ENCODE measurements at places on chromosomes 12 and 14.

DNA sequence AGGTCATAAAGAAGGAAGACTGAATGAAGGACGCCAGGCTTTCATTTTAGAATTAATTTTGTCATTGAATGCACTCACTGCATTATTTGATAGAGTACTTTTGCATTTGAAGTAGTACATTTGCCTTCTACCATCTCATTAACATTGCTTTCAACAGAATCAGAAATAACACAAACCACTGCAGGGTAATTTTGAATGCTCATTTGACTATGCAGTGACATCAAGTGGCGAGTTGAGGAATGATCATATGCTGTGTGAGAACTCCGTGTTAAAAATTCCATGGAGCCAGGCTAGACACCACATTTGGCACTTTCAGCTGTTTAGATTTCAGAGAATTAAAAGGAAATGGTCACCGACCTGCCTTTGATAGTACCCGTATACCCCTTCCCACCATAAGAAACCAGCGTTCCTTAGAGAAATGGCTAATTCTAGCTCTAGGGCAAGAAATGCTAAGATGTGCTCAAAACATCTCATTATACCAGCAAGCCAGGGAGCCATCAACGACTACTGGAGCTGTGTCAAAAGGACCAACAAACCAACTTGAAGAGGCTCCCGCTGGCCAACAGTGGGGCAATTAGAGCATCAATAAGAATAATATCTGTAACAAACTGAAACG lies 16.5 kb downstream of the HEBP1 start:
- DNase-seq: peak; percentile 12

- DNase-seq: no peak
Measured at GRCh38 chr12:101749657-101750056, 10.4 kb upstream of the SYCP3 start.

DNA sequence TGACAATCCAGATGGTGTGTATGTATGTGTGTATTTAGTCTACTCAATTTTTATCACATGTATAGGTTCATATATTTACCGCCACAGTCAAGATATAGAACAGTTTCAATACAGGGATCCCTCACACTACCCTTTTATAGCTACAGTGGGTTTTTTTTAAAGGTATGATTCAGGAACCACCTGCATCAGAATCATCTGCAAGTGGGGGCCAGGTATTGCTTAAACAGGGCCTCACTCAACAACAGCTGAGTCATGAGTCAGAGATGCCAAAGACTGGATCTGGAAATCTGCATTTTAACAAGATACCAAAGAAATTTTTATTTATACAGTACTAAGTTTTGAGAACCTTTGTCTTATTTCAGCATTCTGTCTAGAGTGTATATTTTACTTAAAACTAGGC lies 117.6 kb downstream of the SLC35F4 start:
- DNase-seq: no peak

GRCh38 chr14:77009014-77009413 lies 19.5 kb downstream of the IRF2BPL start:
- no peak for DNase-seq

DNA sequence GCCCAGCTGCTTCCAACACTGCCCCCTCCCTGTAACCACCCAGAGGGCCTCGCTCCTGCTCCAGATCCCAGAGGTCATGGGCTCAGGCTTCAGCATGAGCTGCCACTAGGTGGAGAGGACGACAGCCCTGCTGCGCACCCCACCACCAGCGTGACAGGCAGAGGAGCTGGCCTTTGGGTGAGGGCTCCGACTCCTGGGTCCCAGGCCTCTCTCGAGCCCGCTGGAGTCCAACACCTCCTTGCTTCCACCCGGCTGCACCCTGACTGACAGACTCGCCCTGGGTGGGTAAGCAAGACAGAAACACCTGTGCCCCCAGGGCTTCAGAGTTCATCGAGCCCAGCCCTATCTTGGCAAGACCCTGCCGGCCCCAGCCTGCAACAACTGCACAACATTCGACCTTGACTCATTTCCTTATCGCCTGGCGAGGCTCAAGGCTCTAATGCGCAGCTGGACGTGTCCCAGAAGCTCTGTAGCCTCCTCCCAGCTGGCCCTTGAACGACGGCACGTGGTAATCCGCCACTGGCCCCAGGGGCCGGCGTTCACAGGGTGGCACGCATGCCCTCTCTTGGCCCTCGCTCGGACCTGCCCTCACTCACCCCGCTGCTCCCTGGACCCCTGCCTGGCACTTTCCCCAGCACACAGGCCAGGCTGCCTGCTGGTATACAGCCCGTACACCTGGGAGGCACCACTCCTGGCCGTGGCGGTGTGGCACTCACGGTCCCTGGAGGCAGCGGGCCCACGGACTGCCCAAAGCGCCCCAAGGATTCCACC lies 28.0 kb downstream of the VPS37B start:
- DNase-seq: no peak

DNA sequence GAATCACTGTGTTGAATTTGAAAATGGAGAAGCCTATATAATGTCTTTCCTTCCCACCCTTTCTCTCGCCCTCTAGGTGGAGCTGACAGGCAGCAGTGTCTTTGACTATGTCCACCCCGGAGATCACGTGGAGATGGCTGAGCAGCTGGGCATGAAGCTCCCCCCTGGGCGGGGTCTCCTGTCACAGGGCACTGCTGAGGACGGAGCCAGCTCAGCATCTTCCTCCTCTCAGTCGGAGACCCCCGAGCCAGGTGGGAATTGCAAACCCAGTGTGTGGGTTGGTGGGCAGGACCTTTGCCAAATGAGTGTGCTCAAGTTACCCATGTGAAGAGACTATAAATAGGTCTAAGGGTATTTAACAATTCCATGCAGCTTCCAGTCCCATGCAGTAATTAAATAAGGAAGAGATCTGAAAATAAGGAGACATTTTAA lies 274.7 kb downstream of the EGLN3 start:
- DNase-seq: no peak

DNA sequence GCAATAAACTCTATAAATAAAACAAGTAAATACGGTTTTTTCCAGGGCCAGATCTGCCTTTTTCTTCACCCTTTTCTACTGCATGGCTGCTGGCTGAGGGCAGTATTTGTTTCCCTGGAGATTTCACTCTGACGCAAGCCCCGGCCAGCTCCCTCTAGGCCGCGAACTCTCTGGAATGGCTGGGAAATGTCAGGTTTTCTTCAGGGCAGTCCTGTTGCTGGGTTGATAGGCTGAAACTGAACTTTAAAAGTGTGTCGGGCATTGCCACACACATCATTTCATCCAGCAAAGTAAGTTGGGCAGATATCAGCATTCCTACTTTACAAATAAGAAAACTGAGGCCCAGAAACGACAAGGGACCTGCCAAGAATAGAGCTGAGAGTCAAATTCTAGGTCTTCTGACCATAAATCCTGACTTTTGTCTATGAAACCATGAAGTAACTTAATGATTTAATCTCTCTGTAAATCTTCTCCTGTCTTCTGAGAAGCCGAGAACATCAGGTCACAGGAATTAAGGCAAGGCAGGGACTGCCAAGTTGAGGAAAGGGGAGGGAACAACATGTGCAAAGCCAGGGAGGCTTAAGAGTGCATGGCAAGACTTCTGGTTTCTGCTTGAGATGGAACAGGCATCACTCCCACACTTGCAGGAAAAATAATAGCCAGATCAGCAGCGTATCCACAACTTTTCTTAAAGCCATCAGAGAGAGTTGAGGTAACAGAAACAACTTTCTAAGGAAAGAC lies 205.0 kb upstream of the CCDC196 start:
- no peak for DNase-seq

DNA sequence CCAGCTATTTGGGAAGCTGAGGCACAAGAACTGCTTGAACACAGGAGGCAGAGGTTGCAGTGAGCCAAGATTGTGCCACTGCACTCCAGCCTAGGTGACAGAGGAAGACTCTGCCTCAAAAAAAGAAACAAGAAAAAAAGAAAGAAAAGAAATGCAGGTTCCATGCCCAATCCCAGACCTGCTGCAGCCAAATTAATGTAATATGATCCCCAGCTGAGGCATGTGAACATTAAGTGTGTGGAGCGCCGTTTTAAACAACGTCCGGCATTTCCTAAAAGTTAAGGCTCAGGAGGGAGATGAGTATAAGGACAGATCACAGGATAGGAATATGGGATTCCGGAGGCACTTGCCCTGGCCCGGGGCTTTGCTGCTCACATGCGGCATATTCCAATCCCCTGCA lies 162.9 kb downstream of the KSR2 start:
- no peak for DNase-seq

DNA sequence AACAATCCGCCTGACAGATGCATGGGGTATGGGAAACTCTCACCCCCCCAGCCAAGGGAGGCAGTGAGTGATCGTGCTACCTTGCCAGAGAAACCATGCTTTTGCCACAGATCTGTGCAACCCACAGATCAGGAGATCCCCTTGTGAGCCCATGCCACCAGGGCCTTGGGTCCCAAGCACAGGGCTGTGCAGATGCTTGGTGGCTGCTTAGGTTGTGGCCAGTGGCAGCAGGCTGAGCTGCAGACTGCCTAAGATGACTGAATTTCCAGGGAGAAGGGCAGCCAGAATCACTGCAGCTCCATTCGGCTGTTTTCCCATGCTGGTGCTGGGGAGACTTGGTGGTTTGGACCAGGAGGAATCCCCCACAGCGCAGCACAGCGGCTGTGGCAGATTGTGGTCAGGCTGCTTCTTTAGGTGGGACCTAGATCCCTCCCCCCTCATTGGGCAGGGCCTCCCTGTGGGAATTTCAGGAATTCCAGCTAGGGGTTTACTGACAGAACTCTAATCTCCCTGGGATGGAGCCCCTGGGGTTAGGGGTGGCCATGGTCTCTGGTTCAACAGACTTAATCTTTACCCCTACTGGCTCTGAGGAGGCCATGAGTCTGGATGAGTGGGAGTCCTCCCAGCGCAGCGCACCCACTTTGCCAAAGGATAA lies 264.6 kb upstream of the DAAM1 start:
- no peak for DNase-seq

- DNase-seq: no peak
Measured at GRCh38 chr12:72995616-72996015, 723.4 kb downstream of the TRHDE start.

GRCh38 chr12:127930122-127930521 lies 336.8 kb upstream of the TMEM132C start:
- no peak for DNase-seq

DNA sequence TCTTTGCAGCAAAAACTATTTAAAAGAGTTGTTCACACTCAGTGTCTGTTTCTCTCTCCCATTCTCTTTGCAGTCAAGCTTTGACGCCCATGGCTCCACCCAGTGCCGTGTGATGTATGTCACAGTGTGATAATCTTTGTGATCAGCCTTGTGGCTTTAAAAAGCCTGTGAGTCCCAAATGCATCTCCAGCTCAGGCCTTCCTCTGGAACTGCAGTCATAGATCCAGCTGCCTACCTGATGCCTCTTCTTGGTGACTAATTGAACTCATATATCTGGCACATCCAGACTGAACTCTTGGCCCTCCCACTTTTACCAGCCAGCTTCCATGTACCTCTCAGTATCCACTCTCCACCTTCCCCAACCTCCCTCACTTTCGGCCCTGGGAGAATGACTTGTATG lies 182.8 kb upstream of the ARHGAP5 start:
- DNase-seq: no peak

GRCh38 chr14:100540141-100540925 lies 46.9 kb downstream of the BEGAIN start:
- DNase-seq: no peak

DNA sequence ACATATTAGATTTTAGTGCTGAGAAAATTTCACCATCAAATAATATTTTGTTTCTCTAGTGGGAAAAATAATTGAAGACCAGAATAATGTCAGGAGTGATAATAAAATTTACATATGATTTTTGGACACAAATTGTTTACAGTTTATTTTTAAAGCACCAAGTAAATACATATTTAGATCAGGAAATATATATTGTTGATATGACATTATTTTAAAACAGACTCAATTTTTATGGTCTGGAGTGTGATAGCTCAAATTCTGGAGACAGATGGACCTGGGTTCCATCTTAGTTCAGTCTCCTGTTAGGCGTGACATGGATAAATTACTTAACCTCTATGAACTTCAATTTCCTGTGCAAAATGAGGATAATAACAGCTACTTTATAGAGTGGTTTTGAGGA lies 135.4 kb downstream of the TPH2 start:
- DNase-seq: no peak

- no peak for DNase-seq
Measured at GRCh38 chr14:73718418-73719251, 4.5 kb upstream of the PNMA1 start.

- no peak for DNase-seq
Measured at GRCh38 chr12:101743724-101744472, 4.6 kb upstream of the SYCP3 start.

- no peak for DNase-seq
Measured at GRCh38 chr14:50615552-50615951, 52.6 kb downstream of the SAV1 start.

- peak; percentile 83 for DNase-seq
Measured at GRCh38 chr12:92030618-92031017, 115.0 kb downstream of the BTG1 start.

DNA sequence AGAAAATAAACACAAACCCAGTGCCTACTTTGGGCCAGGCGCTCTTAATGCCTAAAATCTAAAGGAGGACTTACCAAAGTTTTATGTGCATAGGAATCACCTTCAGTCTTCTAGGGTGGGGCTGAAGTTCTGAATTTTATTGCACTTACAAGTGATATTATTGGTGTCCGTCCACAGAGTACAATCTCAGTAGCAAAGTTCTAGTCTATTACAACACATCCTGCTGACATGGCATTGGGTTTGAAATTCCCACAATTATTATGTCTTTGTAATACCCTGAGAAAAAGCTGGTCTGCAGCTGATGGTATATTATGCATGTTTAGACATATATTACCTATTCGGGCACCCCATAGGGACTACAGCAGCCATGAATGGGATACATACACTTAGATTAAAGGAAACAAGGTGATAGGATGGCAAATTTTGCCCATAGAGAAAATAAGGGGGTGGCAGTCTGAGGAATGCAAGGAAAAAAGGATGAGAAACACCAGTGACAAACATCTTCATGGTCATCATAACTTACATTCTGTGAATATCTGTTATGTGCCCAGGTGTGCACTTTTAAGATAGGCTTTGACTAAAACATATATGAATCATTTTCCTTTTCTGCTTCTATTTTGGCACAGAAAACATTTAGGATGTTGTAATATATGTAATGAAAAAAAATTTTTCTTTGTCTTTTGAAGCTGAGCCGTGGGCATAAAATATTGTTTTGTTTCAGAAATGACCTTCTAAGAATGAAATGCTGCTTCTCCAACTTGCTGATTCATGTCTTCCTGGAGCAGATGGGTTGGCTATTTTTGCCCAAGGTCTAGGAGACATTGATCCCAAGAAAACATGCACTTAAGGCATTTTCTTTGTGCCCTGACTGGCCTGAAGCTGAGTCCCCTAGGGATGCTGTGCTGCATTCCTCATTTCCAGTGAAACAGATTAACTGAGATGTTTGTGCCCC lies 27.2 kb upstream of the ALG10 start:
- DNase-seq: no peak
